ENCODE measurements at places on chromosomes 1 and 21.

- DNase-seq, result no peak
Measured at GRCh38 chr1:186055846-186056245, 319.2 kb downstream of the TPR start.

DNA sequence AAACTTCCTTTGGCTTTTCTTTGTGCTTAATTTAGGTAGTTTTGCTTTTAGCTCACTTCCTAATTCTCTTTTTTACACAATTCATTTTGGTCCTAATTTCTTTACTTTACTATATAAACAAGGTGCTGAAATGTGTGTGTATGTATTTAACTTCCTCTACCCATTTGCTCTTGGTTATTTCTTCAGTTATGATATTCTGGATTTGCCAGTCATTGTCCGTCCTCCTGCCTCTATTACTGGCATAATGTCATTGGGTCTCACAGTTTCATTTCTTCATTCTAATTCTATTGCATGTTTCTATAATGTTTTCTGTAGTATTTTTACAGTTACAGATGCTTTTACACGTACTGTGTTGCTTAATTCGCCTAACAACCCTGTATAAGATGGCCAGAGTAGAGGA, 96.2 kb downstream of the ZMYM4 start:
- DNase-seq, result no peak

DNA sequence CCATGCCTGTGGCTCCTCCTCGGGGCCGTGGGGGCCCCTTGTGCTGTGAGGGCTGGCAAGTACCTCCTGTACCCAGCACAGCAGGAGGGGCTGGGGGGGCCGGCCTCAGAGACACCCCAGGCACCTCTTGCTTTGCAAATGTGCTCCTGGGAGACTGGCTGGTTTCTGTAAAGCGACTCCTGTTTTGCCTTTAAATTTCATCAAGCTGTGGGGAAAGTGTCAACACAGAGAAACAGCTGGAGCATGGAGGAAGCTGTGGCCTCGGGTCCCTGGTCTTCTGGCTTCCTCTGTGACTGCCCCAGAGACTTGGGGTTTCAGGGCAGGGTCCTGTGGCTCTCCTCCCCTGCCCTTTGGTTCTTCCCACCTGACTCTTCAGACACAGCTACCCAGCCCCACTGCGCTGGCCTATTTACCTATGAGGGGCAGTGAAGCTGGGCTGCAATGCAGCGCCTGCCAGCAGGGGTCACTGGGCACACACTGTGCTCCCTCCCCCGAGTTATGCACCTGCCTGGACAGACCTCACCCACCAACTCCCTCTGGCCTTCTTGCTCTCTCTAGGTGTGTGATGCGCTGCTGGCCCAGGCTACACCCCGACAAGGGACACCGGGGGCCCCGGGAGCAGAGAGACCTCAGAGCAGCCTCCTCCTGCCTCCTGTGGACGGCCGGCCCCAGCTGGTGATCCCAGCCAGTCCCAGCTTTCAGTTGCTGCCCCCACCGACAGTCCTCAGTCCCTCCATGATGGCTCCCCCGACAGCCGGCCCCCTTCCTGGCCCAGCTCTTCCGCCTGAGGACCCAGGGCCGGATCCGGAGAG, 17.6 kb upstream of the PEX10 start:
- DNase-seq, result no peak

- no peak for DNase-seq
Measured at GRCh38 chr21:35643176-35643575, 417.1 kb downstream of the SETD4 start.

DNA sequence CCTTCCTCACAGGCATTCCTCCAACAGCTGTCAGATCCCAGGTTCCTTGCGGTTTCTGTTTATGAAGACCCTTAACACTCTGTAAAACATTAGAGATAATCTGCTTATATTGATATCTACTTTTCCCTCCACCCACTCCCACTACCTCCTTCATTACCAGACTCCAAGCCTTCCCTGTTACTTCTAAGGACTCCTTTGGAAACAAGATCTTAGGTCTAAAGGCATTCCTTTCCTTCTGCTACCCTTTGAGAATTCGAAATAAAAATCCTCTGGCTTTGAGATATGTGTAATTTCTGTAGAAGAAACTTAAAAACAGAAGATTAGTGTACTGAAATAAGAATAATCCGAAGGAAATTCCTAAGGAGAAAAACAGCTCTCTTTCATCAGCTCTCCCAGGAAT, 23.7 kb upstream of the LYPLAL1 start:
- no peak for DNase-seq

- DNase-seq, result no peak
Measured at GRCh38 chr1:39990428-39990827, 35.5 kb downstream of the MFSD2A start.

- DNase-seq, result no peak
Measured at GRCh38 chr1:65211331-65211730, 63.3 kb downstream of the AK4 start.

DNA sequence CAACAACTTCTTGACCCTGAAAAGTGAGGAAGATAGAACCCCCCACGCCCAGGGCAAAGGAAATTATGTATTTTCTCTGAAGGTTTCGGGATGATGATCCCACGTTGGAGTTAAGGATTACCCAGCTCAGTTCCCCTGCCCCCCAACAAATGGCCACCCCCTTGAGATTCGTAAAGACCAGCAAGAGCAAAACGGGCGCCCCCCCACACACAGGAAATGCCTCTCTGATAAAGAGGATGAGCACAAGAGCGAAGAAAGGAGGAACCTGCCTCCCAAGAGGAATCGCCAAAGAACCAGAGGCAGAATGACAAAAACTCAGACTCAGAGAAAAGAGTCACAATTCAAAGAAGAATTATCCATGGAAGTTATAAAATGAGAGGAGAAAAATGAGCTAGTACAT, 576.9 kb downstream of the MATN1 start:
- DNase-seq, result no peak

- no peak for DNase-seq
Measured at GRCh38 chr1:25727635-25728286, 72.2 kb upstream of the SELENON start.

- DNase-seq, result no peak
Measured at GRCh38 chr1:109570414-109570813, 22.0 kb downstream of the GNAI3 start.

DNA sequence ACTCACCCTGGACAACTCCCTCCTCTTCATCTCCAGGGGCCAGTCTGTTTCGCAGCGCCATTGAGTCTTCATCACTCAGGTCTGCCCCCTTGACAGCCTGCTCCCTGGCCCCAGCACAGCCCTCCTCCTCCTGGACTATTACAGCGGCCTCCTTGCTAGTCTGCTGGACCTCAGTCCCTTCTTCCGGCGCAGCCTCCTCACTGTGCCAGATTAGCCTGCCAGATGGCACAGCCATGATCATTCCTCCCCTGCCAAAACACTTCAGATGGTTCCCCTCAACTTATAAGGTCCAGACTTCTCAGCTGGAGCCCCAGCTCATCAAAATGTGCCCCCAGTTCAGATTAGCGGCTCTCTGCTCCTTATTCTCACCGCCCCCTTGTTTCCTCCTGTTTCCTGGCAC, 7.0 kb upstream of the CELSR2 start:
- DNase-seq, result no peak

GRCh38 chr1:15702722-15703550, 18.8 kb downstream of the PLEKHM2 start:
- no peak for DNase-seq

GRCh38 chr1:65508051-65508450, 87.6 kb downstream of the LEPR start:
- no peak for DNase-seq

DNA sequence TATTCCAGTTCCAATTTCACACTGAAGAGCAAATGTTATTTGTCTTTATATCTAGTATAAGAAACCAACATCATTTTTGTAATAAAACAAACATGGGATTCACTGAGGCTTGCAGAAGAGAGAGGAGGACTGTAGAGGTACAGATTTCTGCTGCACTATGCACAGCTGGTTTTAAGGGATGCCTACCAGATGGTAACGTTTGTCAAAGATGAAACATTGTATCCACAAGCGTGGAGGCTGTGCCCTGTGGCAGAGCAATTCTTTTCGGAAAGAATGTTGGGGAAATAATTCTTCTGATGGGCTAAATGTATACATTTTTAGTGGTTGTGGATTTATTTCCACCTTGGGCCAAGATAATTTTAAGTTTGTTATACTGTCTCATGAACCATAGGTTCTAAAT, 272.4 kb downstream of the DUSP10 start:
- no peak for DNase-seq

- no peak for DNase-seq
Measured at GRCh38 chr21:41164981-41165655, 2.8 kb upstream of the BACE2 start.

DNA sequence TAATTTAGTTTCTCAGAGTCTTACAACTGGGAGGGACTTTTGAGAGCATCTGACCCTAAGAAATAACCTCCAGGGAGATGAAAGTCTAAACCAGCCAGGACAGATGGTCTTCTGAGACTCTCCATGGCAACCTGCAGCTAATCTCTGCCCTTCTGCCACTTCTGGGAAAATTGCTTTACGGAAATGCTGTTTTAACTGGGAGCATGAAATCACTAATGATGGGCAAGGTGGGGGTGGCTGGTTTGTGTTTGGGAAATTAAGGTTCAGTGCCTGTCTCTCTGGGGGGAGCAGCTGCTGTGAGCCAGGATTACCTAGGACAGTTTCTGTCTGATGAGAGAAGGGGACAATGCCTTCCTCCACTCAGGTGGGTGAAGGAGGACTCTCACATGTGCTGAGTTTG, 33.2 kb downstream of the ROR1 start:
- DNase-seq, result no peak

DNA sequence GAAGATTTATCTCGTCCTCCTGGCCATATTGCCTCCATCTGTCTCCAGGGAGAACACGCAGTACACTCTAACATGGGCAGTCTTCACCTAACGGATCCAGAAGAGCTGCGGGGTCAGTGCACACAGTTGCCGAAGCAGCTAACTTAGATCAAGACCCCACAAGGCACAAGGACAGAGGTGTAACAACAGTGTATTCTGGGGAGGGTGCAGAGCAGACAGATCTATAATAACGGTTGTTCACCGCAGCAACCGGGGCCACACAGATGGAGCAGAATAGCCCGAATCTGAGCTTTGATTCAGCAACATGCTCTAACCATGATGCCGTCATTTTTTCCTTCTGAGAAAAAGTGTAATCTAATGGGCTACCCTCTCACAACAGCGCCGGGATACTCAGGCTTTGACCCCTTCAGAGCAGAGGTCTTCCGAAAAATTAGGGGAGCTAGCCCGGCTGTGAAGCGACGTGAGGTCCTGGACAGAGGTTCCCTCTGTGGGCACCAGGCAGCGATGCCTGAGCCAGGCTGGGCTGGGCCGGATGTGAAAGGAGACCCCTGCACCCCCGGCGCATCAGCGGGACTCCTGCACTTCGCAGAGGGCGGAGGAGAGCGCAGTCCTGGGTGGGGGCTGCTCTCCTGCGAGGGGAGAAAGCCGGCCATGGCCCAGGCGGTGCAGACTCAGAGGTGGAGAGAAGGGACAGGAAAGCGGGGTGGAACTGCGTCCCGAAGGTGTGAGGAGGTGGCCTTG, 57.5 kb downstream of the BCL9 start:
- DNase-seq, result no peak

GRCh38 chr1:52877554-52877953, 35.0 kb downstream of the ZYG11A start:
- DNase-seq, result no peak

GRCh38 chr1:207495801-207496792, at the start of gene CR1:
Gene CR1, plus strand, starts transcription at chr1:207496157. Its CDS starts 111 bp downstream, at chr1:207496268.
- DNase-seq, result peak; percentile 3

- no peak for DNase-seq
Measured at GRCh38 chr1:113058941-113059706, 13.9 kb upstream of the LRIG2 start.

DNA sequence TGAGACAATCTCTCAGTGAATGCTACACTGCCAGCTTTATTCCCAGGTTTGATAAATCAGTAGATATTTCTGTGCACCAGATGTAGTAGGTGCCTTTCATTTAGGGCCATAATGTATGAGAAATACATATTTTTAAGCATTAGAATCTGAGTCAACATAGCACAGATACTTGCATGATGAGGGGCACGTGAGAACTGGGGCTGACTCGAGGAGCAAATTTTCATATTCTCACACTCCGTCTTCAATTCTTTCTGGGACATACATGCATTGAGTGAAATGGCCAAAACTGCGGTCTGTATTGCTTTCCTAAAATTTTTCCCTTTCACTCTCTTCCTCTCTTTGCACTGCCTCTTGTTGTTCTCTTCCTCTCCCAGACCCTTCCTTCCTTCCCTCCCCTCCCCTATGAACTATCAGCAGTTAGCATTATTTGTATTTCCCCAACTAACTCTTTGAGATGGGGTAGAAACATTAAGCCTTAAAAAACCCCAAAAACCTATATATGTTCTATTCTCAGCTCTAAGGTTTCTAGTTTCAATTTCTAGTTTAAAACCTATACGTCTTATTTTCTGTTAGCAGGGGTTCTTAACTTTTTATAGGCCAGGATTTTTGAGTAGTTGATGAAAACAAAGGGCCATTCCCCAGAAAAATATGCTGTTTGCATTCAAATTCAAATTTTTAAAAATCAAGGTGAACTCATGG, 289.1 kb downstream of the PTBP2 start:
- no peak for DNase-seq

DNA sequence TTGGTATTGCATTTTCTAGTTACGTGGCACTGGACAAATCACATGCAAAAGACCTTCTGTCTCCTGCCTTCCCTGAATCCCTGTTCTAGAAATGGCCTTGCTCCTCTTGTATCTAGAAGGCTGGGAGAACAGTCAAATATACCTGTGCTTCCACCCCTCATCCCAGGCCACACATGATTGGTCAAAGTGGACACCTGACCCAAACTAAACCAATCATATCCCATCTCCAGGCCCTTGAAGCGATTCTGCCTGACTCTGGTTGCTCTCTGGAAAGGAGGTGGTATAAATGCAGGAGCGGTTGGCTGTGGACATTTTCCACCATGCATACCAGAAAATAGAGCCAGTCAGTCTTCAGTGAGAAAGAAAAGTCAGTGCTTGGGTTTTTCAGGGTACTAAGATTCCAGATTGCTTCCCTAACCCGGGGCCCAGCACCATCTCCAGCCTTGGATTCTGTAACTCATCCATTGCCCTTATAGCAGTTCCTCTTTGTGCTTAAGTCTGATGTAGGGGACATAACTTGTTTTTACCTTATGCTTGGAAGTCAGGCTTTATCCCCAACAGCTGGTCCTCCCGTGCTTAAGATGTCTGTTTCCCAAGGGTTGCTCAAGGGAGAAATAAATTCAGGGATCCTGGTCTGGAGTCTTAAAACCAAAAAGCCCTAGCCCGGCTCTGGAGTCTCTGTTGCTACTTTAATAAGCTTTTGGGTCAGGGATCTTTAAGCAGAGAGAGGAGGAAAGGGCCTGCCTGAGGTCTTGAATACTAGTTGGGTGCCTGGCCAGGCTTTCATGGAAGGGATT, 7.7 kb upstream of the PHC2 start:
- DNase-seq, result no peak

DNA sequence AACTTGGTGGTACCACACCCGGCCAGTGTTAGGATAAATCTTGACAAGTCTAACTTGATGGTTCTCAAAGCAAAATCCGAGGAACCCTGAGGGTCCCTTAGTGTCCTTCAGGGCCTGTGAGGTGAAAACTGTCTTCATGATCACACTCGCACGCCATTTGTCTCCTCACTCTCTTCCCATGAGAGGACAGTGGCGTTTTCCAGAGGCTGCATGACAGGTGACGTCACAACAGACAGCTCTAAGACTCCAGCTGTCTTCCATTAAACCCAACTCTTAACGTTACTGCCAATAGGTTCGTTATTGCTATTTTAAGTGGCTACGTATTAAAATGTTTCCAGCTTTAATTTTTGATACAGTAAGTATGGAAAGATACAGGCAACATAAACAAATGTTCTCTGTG, 13.8 kb downstream of the CFAP74 start:
- no peak for DNase-seq

- peak; percentile 29 for DNase-seq
Measured at GRCh38 chr1:41891199-41891896, 27.4 kb downstream of the HIVEP3 start.

GRCh38 chr21:16837321-16837720, 675.5 kb upstream of the CXADR start:
- no peak for DNase-seq
